ENCODE measurements at places on chromosomes 3 and 15. TPM values are rescaled to one million over a fixed set of nuclear protein-coding genes. Genes with fewer than 3 reads are reported as not detected.

Gene SPINK8
- total RNA-seq: not detected

Gene FGF7
- total RNA-seq: not detected

Gene CCR9
- total RNA-seq: not detected

Gene WNT5A
- 3.7 TPM for total RNA-seq

Gene ANKUB1
- not detected for total RNA-seq

Gene CA12
- total RNA-seq: 0.32 TPM

Gene NR1I2
- under 0.01 TPM for total RNA-seq

Gene SETD2
- 49.4 TPM for total RNA-seq

Gene GATA2
- total RNA-seq: 12.6 TPM

Gene SLC22A13
- total RNA-seq: 0.16 TPM

Gene GOLGA8N
- total RNA-seq: 2.6 TPM

Gene ZBTB38
- total RNA-seq: 99.8 TPM

Gene CASR
- total RNA-seq: not detected

Gene LSAMP
- total RNA-seq: not detected

Gene TMEM158
- total RNA-seq: 0.44 TPM

Gene CACNA2D2
- 0.06 TPM for total RNA-seq

Gene KLHL40
- not detected for total RNA-seq

Gene MORC1
- total RNA-seq: not detected

Gene IQCF6
- not detected for total RNA-seq

Gene C3orf52
- total RNA-seq: 0.32 TPM

Gene PYDC2
- not detected for total RNA-seq

Gene PLIN1
- not detected for total RNA-seq

Gene UBE2E2
- total RNA-seq: 45.4 TPM

Gene LEKR1
- total RNA-seq: 0.49 TPM

Gene KCNAB1
- 0.13 TPM for total RNA-seq

Gene ST6GAL1
- total RNA-seq: 40.3 TPM

Gene P3H2
- 18.1 TPM for total RNA-seq

Gene DZIP1L
- 7.6 TPM for total RNA-seq

Gene GCSAM
- not detected for total RNA-seq

Gene CCR3
- total RNA-seq: not detected

All from bladder microvascular endothelial cell (primary cell).